Breast epithelium (tissue), 4 donors: ENCODE measurements at places on chromosomes 7 and 10. TPM values are rescaled to one million over a fixed set of nuclear protein-coding genes. Genes with fewer than 3 reads are reported as not detected.

DNA sequence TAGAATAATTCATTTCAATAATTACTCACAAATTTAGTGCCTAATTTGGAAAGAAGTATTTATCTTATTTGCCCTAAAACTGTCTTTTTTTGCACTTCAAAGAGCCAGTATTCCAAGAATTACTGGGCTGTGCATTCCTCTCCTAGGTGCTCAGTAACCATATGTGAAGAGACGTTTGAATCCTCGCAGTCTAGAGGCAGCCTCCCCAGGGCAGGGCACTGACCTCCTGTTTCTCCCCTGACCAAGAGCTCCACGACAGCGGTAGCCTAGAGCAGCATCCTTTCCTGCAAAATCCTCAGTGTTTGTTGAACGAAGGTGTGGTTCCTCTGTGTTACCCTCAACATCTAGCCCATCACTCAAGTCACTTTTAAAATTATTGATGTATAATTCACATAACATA lies 113.1 kb downstream of the EEPD1 start:
- no peak for DNase-seq

GRCh38 chr7:143322760-143323633 lies 7.1 kb downstream of the CLCN1 start:
- no peak for DNase-seq

DNA sequence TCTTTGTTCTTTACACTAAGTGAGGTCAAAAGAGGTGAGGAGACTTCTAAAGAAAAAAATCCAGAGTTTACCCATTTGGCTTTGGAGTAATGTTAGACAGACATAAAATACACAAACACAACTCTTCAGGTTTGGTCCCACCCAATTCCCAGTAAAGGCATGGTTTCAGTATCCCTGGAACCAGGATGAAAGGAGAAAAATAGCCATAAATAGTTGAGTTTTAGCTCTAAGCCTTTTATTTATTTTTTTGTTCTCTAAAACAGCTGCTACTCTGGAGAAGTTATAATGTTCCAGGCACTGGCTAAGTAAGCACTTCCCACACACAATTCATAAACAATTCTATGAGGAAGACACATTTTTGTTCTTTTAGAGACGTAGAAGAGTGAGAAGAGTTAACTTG lies 4.0 kb downstream of the ABCB1 start:
- DNase-seq = no peak

DNA sequence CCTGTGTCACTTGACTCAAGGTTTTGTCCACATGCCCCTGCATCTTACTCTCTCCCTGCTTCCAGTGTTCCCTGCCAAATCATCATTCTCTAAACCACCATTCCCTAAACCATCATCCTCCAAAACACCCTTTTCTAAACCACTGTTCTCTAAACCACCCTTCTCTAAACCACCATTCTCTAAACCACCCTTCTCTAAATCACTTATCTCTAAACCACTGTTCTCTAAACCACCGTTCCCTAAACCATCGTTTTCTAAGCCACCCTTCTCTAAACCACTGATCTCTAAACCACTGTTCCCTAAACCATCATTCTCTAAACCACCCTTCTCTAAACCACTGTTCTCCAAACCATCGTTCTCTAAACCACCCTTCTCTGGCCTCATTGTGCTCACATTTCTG lies 142.1 kb downstream of the CXCL12 start:
- no peak for DNase-seq

DNA sequence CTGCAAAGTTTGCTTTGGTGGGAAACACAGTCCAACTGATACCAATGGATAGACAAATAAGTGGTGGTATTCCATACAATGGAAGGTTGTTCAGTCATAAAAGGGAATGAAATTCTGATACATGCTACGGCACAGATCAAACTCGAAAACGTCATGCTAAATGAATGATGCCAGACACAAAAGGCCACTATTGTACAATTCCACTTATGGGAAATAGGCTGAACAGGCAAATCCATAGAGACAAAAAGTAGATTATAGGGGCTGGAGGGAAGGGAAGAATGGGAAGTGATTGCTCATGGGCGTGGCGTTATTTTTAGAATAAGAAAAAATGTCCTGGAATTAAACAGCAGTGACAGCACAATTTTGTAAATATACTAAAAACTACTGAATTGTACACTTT lies 66.0 kb upstream of the FOXK1 start:
- DNase-seq = no peak

GRCh38 chr10:58291538-58292174 lies 22.7 kb downstream of the CISD1 start:
- DNase-seq = no peak

DNA sequence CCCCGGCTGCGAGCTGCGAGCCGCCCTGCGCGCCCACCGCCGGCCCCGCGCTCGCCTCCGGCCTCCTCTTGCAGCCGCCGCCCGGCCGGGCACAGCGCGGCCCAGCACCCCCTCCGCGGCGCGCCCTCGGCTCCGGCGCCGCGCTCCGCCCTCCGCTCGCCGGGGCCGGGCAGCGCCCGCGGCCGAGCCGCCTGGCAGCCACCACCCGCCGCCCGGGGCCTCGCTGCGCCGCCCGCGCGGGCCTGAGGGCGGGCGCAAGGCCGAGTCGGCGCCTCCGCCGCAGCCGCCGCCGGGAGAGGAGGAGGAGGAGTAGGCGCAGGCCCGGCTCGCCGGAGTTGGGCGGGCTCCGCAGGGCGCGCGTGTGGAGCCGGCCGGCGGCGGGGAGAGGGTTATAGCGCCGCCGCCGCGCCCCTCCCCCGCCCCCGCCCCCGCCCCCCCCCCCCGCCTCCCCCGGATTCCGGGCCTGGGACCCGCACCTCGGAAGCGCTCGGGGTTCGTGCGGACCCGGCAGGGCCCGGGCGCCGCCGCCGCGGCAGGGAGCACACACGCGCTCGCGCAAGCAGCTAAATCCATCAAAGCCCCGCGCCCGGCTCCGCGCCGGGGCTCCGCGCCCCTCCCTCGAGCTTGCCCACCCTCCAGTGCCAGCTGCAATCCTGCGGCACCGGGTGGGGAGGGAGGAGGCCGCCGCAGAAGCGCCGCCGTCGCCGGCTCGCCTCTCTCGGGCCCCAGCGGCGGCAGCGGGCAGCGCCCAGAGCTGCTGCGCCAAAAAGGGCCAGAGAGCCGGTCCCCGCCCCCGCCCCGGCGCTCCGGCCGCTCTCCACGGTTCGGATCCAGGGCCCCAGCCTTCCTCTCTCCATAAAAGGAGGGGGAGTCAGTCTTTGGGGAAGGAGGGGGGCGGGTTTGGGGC lies at the start of gene PDGFA:
Gene PDGFA (minus strand): TSS at position 363 of the 907 bp plus-strand sequence. CDS start 845 bp downstream, outside the sequence.
- no peak for DNase-seq

NEBL gene
- 313 TPM for total RNA-seq

GRCh38 chr10:557792-558328 lies 131.6 kb downstream of the DIP2C start:
- DNase-seq = no peak

GRCh38 chr10:80414142-80414895 lies 6.0 kb downstream of the PRXL2A start:
- no peak for DNase-seq

- DNase-seq = no peak
These were observed 86.1 kb upstream of the DNAJB6 start for GRCh38 chr7:157250605-157251228.

DNA sequence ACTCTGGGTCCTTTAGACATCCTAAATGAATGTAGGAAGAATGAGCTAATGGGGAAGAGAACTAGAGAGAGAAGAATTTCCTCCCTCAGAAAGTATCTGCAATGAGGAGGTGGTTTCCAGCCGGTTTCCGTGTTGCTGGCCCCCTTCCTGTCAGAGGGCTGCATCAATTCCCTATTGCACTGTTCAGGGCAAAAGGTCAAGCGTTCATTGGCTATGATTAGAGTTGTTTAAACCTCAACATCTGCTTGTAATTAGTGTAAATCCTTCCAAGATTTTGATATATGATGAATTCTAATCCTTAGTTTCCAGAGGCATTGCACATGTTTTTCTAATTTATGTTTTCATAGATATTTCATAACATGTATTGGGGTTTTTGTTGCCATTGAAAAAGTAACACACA lies 107.3 kb upstream of the SGCE start:
- DNase-seq = no peak

GRCh38 chr10:70265032-70265689 lies 18.6 kb downstream of the NPFFR1 start:
- no peak for DNase-seq

PPP1R17 gene
- total RNA-seq = not detected
